ENCODE measurements at places on chromosomes 11 and 22.
A peak's percentile ranks its signal among the peaks of the same experiment; 100 is the strongest.

DNA sequence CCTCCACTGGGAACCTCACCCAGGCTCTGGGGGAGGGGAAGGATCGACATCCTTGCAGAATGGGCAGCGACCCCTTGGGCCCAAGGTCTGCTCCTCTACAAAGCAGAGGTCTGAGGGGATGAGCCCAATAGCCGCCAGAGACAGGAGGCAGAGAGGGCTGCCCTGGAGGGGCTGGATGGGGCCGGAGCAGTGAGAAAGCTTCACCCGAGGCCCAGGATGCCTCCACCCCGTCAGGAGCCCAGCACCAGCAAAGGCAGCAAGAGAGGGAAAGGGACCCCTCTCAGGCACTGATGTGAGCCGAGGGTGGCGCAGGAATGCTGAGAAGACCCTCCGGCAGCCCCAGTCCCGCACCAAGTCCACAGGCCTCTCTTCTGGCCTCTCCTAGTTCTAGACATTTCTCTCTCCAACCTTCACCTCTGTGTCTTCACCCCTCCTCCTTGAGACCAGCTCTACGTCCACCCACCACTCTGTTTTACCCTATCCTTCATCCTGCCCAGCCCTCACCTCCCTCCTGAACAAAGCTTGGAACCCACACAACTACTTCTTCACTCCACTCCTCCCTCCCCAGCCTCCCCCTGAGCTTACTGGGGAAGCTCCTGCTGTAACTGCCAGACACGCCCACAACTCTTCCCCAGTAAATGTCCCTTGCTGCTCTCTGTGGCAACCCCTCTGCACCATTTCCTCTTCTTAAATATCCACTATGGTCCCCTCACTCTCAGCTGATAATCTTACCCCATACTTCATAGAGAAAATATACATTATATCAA, 131.9 kb downstream of the MPPED1 start:
- DNase-seq = no peak

- DNase-seq = no peak
These were observed 8.1 kb downstream of the MADD start for GRCh38 chr11:47278058-47278457.

- DNase-seq = no peak
These were observed 428.7 kb upstream of the RAG2 start for GRCh38 chr11:37026741-37027140.

DNA sequence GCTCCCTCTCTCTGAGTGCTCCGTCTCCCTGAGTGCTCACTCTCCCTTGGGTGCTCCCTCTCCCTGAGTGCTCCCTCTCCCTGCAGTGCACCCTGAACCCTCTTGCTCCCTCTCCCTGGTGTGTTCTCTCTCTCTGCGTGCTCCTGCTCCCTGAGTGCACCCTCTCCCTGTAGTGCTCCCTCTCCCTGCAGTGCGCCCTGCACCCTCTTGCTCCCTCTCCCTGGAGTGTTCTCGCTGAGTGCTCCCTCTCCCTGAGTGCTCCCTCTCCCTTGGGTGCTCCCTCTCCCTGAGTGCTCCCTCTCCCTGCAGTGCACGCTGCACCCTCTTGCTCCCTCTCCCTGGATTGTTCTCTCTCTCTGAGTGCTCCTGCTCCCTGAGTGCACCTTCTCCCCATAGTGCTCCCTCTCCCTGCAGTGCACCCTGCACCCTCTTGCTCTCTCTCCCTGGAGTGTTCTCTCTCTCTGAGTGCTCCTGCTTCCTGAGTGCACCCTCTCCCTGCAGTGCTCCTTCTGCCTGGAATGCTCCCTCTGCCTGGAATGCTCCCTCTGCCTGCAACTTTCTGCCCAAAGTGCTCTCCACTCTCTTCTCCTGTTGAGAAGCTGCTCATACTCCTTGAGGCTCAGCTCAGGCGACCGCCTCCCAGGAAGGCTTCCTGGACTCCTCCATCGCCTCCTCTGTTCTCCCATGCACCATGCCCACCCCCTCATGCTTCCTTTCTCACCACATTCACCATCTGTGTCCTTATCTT, 48.4 kb upstream of the WNT7B start:
- no peak for DNase-seq

DNA sequence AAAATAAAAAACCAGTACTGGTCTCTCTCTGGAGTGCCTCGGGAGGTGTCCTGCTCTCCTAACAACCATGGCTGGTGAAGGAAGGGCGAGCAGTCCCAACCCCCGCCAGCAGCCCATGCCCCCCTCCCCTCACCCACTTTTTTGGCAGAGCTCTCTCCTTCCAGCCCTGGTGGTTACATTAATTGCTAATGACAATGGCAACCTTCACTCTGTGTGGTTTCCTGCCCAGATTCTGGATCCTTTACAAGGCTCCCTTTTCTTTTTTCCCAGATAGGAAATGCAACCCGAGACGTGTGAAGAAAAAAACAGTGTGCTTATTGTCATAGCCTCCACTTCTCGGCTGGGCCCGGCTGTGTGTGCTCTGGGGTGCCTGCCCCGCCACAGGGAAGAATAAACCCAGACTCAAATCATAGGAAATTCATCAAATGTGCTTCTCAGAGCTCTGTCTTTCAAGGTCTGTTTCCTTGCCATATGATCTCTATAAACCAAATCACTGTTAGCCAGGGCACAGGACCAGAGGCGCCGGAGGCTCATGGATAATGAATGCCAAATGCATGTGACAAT, 513.0 kb downstream of the SOX6 start:
- DNase-seq = no peak

- no peak for DNase-seq
These were observed 824 bp upstream of the LGALS12 start for GRCh38 chr11:63504933-63505586.

GRCh38 chr11:31397239-31397834, 27.7 kb downstream of the DNAJC24 start:
- DNase-seq = peak; percentile 34

GRCh38 chr22:30266445-30267381, at the start of gene OSM:
OSM (minus strand) TSS chr22:30266851; CDS start chr22:30266799, 52 bp downstream.
- DNase-seq = peak; percentile 83

GRCh38 chr11:22851477-22851876, 8.8 kb downstream of the CCDC179 start:
- DNase-seq = no peak

DNA sequence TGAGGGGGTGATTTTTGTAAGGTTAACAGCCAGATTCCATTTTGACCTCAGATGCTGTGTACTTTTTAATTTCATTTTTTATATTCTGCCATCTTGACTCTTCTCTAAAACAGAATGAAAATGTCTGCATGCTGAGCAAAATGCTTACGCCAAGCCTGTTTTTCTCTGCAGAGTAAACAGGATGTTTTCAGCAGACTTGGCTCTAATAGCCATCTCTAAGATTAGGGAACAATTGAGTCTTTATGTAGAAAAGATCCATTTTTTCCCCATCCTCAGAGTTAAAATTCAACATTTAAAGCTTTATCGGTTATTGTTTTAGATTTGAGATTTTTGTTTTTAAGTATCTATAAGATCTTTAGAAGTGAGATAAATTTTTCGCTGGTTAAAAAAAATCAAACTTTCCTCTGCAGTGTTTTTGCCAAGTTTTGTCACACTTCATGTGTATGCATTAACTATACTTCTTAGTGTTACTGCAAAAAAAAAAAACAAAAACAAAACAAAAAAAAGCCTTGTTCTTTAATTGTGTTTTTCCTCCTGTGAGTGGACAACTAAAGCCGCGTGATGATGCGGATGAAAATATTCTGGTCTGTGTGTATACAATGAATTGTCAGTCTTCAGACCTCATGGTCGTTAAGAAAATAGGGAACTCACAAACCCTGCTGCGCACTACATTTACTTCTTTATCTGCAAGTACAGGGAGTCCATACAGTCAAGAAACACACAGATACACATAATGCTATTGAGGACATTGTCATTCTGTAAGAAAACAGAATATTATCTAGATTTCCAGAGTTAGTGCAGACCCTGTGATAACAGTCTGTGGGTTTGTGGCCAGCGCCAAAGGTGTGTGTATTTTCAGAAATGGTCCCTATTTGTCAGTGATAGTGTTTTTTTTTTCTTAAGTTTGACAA, 17.5 kb upstream of the ADSL start:
- DNase-seq = no peak

- DNase-seq = no peak
These were observed 25.5 kb upstream of the MALAT1 start for GRCh38 chr11:65473278-65473860.

- DNase-seq = no peak
These were observed 11.4 kb upstream of the ANKK1 start for GRCh38 chr11:113376156-113376555.

DNA sequence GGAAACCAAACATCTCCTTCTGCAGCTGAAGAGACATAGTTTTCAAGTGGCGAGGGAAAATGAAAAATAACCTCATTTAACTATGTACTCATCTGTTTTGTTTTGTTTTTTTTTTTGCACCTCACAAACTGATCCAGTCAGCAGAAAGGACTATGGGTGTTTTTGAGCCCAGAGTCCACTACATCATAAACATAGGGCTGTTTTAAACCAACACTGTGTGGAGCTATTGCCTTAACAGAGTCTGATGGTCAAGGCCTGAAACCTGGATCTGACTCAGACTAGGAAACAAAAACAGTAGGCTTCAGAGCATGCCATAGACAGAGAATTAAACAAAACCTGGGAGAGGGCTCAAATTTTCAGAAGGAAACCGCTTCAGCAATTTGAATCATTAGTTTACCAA, 99.3 kb upstream of the FSHB start:
- no peak for DNase-seq

GRCh38 chr22:35158336-35158735, 92.4 kb downstream of the ISX start:
- DNase-seq = no peak

DNA sequence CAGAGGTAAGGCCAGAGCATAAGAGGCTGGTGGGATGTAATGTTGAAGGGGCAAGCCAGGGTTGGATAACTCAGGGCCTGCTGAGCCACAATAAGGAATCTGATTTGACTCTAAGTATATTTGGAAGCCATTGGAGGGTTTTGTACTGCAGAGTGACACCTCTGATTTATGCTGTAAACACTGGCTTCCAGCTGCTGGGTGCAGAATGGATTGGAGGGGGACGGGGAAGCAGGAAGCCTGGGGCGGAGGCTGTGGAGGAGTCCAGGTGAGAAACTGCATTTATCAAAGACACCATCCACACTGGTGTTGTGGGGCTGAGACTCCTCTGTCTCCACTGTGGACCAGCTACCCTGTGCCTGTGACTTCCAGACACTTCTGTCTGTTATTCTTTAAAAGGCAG, 26.8 kb downstream of the MIAT start:
- no peak for DNase-seq

DNA sequence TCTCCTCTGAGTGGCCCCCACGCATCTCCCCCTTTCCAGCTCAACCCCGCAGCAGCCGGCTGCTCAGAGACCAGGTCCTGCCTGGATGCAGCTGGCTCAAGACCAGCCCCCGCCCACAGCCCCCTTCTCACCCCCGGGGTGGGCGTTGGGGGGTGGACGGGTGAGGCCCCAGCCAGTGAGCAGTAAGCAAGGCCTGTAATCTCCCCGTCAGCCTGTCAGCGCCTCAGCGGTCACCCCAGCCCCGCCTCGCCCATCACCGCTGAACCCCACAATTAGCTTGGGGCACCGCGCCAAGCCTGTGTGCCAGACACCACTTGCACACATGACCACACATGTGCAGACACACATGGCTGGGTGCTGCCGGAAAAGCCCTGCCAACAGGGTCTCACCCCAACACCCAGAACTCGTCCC, 5.9 kb downstream of the PLXNB2 start:
- DNase-seq = no peak

DNA sequence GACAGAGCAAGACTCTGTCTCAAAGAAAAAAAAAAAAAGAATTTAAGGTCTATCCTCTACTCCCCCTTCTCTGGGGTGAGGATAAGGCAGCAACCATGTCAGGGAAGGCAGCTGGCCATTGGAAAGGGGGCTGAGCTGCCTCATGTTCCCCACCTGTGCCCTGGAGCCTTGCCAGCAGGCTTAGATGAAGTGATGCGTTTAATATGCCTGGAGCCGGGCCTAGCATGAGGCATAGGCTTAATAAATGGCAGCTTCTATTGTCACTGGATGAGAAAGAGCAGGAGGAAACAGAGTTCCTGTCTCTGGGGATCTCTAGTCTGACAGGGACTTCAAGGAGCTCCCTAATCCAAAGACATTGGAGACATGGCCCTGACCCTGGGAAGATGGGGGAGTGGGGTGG, 3.2 kb upstream of the KCNE3 start:
- DNase-seq = no peak

All from CD4-positive, alpha-beta T cell treated with Interleukin-1 beta for 1 hour (primary cell).